ENCODE measurements at places on chromosomes 6 and 20. TPM values are rescaled to one million over a fixed set of nuclear protein-coding genes. Genes with fewer than 3 reads are reported as not detected.

Gene RTN4IP1
- total RNA-seq = 5.9 TPM

Gene NHLRC1
- total RNA-seq = 1.0 TPM

Gene CFAP206
- 0.39 TPM for total RNA-seq

Gene BPIFB3
- total RNA-seq = not detected

Gene CLDN20
- not detected for total RNA-seq

Gene SSR1
- 98.2 TPM for total RNA-seq

Gene SLC26A8
- not detected for total RNA-seq

Gene LINC00237
- total RNA-seq = not detected

Gene PPP2R5D
- 40.9 TPM for total RNA-seq

Gene ULBP2
- total RNA-seq = 0.24 TPM

Gene LY6G6C
- not detected for total RNA-seq

Gene STX11
- 2.6 TPM for total RNA-seq

Gene HSPA1L
- 0.78 TPM for total RNA-seq

Gene CAP2
- total RNA-seq = 1.2 TPM

Gene FNDC11
- total RNA-seq = 0.78 TPM

Gene TSBP1
- not detected for total RNA-seq

Gene RWDD2A
- total RNA-seq = 6.2 TPM

Gene MUC21
- not detected for total RNA-seq
